BJ (cell line): ENCODE measurements at places on chromosomes 4 and X. TPM values are rescaled to one million over a fixed set of nuclear protein-coding genes. Genes with fewer than 3 reads are reported as not detected.

DNA sequence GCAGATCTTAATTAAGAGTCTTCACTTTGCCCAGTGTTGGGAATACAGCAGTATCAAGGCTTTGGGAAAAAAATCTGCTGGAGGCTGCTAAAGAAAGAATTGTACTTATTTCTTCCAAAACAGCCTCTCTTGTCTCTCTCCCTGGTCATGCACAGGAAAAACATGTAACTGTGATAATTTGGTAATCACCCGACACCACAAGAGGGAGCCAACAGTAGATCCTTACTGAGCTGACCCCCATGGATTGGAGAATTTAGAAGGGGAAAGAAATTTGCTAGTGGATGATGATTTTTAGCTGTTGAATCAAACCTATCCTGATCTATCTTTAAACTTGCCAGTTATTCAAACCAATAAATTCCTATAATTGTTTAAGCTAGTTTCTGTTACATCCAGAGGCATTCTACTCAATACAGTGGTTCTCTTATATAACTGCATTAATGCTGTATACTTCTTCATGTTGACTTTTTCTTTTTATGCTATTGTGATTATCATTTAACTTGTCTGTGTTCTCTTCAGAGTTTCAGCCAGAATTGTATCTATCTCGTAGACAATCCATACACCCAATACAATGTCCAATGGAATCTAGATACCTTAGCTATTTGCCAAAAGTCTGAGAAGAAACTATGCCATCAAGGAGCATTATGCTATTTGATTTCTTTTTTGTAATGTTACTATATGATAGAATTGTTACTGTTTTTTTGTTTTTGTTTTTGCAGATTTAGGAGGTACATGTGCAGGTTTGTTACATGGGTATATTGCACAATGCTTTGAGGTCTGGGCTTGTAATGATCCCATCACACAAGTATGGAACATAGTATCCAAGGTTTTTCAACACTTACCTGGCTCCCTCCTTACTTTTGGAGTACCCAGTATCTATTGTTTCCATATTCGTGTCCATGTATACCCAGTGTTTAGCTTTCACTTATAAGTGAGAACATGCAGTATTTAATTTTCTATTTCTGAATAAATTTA, 31.3 kb upstream of the ARHGEF38 start:
- DNase-seq, result no peak

REELD1 gene
- polyA plus RNA-seq, result not detected in 2 replicates

DNA sequence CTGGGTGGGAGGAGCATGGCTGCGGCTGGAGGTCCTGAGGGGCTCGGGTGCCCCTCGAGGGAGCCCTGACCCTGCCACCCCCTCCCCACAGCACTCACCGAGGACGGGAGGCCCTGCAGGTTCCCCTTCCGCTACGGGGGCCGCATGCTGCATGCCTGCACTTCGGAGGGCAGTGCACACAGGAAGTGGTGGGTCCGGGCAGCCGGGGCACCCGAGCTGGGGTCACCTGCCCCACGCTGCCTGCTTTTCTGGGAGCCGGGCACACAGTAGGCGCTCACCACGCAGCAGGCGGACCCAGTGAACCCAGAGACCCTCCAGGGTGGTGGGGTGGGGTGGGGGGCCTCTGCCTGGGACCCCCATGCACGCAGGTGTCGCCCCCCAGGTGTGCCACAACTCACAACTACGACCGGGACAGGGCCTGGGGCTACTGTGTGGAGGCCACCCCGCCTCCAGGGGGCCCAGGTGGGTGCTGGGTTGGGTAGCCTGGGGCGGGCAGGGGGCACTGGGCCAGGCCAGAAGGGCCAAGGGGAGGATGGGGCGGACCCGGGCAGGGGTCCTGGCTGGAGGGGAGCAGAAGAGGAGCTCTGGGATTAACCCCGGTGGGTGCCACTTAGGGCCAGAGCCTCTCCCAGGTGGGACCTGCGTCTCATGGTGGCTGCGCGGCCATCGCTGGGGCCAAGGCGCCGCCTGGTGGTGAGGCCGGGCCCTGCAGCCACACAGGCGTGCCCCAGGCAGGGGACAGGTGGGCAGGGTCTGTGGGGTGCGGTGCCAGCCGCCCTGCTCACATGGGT, 1.4 kb downstream of the HGFAC start:
- no peak for DNase-seq

DNA sequence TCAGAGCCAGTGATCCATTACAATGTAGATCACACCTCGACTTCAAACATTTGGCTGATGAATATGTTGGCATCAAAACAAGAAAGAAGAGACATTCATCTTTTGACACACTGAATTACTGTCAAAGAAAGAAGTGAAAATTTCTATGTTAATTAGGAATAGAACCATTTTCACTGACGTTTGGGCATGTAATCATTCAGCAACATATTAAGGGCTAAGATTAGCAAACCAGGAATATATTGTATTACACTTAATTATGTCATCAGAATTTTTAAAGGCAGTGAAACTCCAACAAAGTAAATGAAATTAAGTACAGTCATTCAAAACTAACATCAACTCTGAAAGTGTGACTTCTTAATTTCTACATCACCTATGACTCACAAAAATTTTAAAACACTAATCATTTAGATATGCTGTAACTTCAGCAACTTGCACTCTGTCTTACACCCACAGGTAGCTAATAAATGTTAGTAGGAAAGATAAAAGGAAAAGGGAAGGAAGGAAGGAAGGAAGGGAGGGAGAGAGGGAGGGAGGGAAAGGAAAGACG, 1.4 kb upstream of the SMR3A start:
- DNase-seq, result no peak
